ENCODE measurements at places on chromosomes 5 and 9.

- no peak for DNase-seq
Measured at GRCh38 chr5:41649659-41650058, 139.3 kb upstream of the PLCXD3 start.

DNA sequence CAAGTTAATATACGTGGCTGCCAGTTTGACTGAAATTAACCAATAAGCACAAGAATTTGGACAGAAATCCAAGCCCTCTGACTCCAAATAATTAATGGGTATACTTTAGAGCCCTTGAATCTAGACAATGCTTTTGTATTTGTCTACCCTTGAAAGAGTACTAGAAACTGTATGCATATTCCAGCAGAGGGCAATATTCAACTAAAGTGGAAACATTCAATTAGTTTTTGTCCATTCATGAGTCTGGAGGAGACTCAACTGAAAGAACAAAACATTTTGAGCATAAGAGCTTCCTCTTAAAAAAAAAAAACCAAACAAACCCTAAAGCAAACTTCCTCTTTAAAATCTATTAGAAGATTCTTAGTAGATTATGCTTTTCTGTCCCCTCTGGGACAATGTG, 157.8 kb downstream of the ARHGEF28 start:
- DNase-seq = no peak

DNA sequence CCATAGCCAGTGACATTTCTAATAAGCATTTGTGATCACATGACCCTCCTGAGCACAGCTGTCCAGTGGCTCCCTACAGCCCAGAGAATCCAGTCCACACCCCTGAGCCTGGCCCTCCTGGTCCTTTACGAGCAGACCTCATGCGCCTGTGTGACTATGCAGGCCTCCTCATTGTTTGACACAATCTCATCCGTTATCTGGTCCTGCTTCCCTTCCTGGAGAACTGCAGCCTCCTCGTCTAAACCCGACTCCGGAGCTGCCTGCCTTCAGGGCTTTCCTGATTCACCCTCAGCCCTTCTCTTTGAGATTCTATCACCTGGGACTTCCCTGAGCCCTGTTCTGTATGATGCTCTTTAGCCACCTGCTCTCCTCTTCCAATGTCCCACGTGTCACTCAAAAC, 79.7 kb downstream of the GPR21 start:
- DNase-seq = no peak

DNA sequence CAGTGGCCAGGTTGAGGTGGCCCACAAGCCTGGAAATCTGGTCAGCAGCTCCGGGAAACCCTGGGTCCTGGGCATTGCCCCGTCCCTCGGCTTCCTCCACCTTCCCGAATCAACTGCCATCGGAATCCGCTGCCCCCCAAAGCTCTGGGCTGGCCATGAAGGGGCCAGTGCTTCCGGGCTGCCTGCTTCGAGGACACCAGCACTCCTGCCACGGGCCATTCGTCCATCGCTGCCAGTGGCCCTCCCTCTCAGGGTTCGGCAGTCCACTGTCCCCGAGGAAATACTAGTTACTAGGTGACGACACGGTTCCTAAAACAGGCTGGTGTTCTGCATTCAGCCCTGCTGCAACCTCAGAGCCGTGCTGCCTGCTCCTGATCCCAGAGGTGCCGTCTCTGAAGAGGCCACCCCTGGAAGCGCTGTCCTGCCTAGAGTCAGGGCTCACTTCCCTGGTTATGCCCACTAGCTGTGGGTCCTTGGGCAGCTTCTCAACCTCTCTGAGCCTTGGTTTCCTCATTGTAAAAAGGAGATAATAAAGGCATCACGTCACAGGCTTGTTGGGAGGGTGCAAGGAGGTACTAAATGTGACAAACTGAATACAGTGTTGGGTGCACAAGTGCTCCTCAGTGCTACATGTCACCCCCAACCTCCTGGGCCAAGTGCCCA, 3.5 kb upstream of the WDR5 start:
- no peak for DNase-seq

GRCh38 chr9:71145179-71145578, 23.8 kb upstream of the TRPM3 start:
- DNase-seq = no peak

GRCh38 chr5:97694091-97694490, 511.0 kb upstream of the RIOK2 start:
- no peak for DNase-seq

DNA sequence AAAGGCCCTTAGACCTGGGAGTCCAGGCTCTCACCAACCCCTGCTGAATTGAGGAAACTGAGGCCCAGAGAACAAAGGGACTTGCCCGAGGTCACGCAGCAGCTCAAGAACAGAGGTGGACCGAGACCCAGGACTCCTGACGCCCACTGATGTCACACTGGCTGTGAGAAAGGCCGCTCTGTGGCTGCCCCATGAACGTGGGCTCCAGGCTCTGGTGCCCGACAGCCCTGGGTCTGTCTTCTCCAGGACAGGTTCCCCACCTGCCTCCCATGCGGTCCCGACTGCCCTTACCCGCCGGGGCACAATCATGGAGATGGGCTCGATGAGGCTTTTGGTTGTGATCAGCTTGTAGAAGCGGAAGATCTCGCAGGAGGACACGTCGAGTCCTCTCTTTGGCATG, 9.3 kb upstream of the TRIM14 start:
- DNase-seq = no peak

DNA sequence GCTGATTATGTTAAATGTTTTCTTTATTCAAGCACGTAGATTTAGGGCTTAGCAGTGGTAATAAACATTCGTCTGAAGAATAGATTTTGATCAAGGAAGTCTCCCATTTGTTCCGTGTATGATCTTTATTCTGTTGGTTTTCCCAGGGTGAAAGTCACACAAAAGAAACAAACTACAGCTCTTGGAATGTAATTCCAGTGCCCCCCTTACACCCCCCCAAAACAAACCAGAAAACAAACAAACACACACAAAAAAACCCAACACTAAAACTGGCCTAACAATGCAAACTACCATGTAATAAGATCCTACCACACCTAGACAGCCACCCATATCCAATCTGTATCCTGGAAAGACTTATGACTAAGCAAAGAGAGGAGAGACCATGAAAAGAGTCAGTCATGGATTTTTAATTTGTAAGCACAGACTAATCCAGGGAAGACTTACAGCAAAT, 196.2 kb upstream of the ELL2 start:
- DNase-seq = no peak

GRCh38 chr9:7153566-7153965, 395.8 kb downstream of the KDM4C start:
- no peak for DNase-seq

- no peak for DNase-seq
Measured at GRCh38 chr5:43780586-43780985, 177.6 kb downstream of the NNT start.

- no peak for DNase-seq
Measured at GRCh38 chr5:142971303-142972013, 201.3 kb downstream of the ARHGAP26 start.

DNA sequence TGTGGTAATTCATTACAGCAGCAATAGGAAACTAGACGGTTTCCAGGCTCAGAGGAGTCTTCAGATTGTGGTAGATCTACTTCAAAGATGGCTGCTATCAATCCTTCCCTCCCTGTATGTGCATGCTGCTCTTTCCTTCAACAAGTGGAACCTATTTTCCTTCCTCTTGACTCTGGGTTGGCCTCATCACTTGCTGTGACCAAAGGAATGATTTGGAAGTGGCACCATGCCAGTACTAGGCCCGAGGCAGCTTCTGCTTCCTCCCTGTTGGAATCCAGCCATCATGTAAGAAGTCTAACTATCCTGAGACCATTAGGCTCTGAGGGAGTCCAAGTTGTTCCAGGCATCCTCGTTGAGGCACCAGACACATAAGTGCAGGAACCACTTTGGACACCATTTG, 46.5 kb upstream of the MCTP1 start:
- no peak for DNase-seq

GRCh38 chr9:133347515-133347984, 381 bp downstream of the MED22 start:
- no peak for DNase-seq

DNA sequence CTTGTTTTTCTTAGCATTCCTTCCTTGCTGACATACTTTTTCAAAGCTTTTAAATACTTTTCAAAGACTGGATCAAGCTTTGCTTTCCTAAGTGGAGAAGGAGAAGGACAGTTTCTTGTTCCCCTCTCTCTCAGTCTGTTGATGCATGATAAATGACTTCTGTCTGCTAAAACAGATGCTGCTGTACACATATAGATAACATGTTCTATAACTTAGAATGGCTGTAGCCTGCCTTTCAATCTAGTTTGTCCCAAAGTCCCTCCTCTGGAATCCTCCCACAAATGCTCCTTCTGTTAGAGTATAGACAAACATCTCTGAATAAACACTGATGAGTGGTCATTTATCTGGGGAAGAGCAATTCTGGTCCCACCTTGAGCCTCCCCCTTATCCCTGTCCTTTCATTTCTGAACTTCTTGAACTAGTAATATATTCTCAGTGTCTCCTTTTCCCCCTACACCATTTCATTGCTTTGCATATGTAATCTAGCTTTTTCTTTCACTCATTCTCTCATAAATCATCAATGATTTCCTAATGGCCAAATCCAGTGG, 5.4 kb upstream of the HEMGN start:
- no peak for DNase-seq

- no peak for DNase-seq
Measured at GRCh38 chr5:165525271-165525670, 2019.9 kb downstream of the MAT2B start.

- no peak for DNase-seq
Measured at GRCh38 chr9:129413537-129414376, 207.1 kb downstream of the C9orf50 start.

DNA sequence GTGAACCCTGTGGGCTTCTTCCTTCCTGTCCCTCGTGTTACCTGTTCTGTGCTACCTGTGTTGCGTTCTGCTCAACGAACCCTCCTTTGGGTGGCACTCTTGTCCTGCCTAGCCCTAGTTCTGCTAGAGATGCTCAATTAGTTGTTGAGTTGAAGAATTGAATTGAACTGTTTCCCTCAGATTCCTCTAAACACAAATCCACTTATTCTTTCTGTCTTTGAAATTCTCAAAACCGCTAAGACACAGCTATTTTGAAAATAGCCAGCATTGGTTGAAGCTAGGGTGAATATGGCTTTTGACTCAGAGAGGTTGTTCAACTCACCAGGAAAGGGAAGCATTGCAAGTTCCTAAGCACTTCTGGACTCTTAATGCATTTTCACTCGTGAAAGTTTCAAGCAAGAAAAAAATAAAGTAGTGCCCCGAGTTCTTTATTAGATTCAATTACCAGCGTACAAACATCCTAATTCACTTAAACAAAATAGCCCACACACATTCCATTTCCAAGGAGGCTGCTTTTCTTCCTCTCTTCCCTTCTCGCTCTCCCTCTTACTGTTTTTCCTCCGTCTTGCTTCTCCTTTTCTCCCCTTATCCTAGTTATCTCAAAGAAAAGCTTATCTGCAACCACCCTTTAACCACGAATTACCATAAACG, 642 bp upstream of the ITGA1 start:
- no peak for DNase-seq

- DNase-seq = no peak
Measured at GRCh38 chr9:111902391-111903139, 6.0 kb downstream of the UGCG start.

GRCh38 chr5:39775086-39775796, 350.5 kb upstream of the DAB2 start:
- no peak for DNase-seq

- DNase-seq = no peak
Measured at GRCh38 chr9:131266266-131267229, 9.8 kb downstream of the FAM78A start.

DNA sequence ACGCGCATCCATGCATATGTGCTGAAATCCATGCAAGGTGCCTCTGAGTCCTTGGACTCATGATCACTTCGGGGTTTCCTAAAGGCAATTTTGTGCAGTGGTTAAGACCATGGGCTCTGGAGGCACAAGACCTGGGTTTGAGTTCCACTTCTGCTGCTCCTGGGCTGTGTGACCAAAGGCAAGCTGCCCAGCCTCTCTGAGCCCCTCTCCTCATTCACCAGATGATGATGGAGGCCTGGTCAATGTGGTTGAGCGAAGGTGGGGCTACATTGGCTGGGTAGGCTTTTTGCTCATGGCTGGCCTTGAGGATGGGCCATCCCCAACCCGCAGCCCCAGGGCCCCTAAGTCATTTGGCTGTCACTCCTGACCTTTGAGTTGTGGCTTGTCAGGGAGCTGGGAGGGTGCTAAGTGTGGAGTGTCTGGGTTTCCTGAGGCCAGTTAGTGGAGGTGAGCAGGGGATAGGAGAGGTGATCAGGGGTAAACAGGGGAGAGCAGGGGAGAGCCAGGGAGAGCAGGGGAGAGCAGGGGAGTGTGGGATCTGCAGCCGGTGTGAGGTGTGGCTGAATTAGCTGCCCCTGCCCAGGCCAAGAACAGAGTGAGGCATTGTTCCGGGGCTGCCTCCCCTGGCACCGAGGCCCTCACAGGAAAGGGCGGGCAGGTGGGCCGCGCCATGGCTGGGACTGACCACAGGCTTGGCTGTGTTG, 64.6 kb upstream of the SYNPO start:
- DNase-seq = no peak

GRCh38 chr5:54753034-54753433, 232.4 kb downstream of the ESM1 start:
- DNase-seq = no peak

DNA sequence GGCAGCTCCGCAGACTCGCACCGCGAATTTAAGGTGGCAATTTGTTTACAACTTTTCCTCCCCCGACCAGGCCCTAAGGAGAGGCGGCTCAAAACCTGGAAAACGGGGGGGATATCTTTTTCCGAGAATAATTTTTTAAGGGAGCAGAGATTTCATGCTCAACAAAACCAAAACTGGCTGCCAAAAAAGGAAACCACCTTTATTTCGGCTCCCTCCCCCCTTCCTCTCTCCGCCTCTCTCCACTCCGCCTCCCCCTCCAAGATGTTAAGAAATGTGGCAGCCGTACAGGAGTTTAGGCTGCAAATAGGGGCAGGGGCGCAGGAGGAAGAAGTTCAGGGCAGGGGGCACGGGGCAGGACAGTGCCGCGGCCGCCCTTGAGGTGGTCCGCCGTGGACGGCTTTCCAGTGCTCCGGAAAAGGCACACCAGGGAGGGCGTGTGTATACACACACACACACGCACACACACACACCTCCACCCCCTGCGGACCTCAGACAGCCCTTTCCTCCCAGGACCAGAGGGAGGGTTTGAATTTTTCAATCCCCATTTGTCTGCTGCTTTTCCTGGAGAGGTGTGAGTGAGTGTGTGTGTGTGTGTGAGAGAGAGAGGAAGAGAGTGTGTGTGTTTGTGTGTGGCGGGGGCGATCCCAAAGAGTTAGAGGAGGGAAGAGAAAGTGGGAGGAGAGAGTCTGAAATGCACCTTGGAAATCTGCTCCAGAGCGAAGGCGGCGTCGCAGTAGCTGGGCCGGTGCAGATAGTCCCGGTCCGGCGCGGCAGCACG, 9.1 kb downstream of the PTCH1 start:
- no peak for DNase-seq

- no peak for DNase-seq
Measured at GRCh38 chr5:140827704-140828361, at the start of gene PCDHA6. Gene PCDHA6, plus strand, starts transcription at chr5:140827960. Its CDS starts 132 bp downstream, at chr5:140828092.
